CD8-positive, alpha-beta memory T cell (primary cell): ENCODE measurements at places on chromosomes 3 and 15.
A peak's percentile ranks its signal among the peaks of the same experiment; 100 is the strongest.

DNA sequence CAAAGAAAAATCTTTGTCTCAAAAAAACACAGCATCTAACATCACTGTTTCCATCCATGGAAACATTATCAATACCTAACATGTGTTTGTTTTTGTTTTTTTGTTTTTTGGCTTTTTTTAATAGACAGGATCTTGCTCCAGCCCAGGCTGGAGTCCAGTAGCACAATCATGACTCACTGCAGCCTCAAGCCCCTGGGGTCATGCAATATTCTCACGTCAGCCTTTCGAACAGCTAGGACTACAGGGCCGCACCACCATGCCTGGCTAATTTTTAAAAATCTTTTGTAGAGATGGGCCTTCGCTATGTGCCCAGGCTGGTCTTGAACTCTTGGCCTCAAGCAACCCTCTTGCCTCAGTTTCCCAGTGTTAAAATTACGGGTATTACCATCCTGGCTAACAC, 52.8 kb downstream of the RAF1 start:
- H3K27ac ChIP-seq = no peak overlapping the region
- no peak overlapping the region for H3K4me3 ChIP-seq
- DNase-seq = no peak

DNA sequence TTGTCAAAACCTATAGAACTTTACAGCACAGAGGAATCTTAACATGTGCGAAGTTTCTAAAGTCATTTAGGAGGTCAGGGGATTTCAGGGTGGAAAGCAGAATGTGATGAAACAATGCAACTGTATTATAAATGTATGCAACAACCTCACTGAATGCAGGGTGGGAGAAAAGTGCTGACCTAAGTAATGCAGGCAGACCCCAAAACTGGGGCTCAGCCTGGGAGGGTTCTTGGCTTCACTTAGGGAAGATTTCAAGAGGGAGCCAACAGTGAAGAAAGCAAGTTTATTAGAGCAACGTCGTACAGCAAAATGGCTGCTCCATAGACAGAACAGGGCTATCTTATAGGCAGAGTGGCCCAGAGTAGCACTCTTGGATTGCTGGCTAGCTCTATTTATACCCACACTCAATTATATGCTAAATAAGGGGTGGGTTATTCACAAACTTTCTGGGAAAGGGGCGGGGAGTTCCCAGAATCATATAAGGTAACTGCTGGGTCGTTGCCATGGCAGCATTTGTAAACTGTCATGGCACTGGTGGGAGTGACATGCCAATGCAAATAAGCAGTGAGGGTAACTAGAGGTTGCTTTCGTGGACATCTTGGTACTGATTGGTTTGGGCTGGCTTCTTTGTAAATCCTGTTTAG, 14.2 kb upstream of the CAND2 start:
- DNase-seq = no peak
- H3K27ac ChIP-seq = no peak overlapping the region
- H3K4me1 ChIP-seq = no peaks in the 10 kb centered on the region
- no peak overlapping the region for H3K4me3 ChIP-seq
- H3K27me3 ChIP-seq = no peaks in the 10 kb centered on the region

GRCh38 chr15:38758043-38758442, 193.4 kb upstream of the RASGRP1 start:
- H3K4me1 ChIP-seq = no peaks in the 10 kb centered on the region
- H3K36me3 ChIP-seq = no peaks in the 10 kb centered on the region
- no peak overlapping the region for H3K4me3 ChIP-seq
- DNase-seq = no peak
- no peak overlapping the region for H3K27ac ChIP-seq

GRCh38 chr15:88126695-88127431, 129.7 kb downstream of the NTRK3 start:
- H3K27me3 ChIP-seq = no peaks in the 10 kb centered on the region
- no peak for DNase-seq
- no peak overlapping the region for H3K27ac ChIP-seq
- H3K4me3 ChIP-seq = no peak overlapping the region
- H3K4me1 ChIP-seq = no peaks in the 10 kb centered on the region

- DNase-seq = no peak
- H3K36me3 ChIP-seq = no peaks in the 10 kb centered on the region
- H3K4me1 ChIP-seq = no peaks in the 10 kb centered on the region
- no peak overlapping the region for H3K27ac ChIP-seq
- H3K4me3 ChIP-seq = no peak overlapping the region
- H3K27me3 ChIP-seq = no peaks in the 10 kb centered on the region
Observed at GRCh38 chr15:51260202-51260601, 78.2 kb downstream of the CYP19A1 start.

DNA sequence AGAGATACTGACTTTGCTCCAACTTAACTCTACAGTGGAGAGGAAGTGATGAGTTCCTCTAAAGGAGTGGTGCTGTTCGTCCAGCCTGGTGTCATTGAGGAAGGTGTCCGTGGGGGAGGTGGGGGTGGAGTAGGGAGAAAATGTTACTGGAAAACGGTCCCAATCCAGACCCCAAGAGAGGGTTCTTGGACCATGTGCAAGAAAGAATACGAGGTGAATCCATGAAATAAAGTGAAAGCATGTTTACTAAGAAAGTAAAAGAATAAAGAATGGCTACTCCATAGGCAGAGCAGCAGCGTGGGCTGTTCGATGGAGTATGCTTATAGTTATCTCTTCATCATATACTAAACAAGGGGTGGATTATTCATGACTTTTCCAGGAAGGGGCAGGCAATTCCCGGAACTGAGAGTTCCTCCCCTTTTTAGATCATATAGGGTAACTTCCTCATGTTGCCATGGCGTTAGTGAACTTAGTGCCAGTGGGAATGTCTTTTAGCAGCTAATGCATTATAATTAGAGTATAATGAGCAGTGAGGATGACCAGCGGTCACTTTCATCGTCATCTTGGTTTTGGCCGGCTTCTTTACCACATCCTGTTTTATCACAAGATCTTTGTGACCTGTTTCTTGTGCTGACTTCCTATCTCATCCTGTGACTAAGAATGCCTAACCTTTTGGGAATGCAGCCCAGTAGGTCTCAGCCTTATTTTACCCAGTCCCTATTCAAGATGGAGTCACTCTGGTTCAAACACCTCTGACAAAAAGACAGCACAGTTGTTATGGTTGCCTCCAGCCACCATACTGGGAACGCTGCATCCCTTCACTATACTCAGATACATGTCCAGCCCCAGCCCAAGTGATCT, 38.6 kb downstream of the CLEC3B start:
- no peak overlapping the region for H3K4me3 ChIP-seq
- no peak for DNase-seq
- H3K36me3 ChIP-seq = no peaks in the 10 kb centered on the region
- peaks cover 10% of the 10 kb centered on the region for H3K4me1 ChIP-seq

GRCh38 chr3:72009851-72010443, 225.0 kb upstream of the PROK2 start:
- no peak overlapping the region for H3K4me3 ChIP-seq
- H3K27ac ChIP-seq = no peak overlapping the region
- peaks cover 5% of the 10 kb centered on the region for H3K27me3 ChIP-seq
- no peaks in the 10 kb centered on the region for H3K36me3 ChIP-seq

- H3K27ac ChIP-seq = no peak overlapping the region
- H3K4me3 ChIP-seq = no peak overlapping the region
- peaks cover 3% of the 10 kb centered on the region for H3K27me3 ChIP-seq
- no peaks in the 10 kb centered on the region for H3K4me1 ChIP-seq
- DNase-seq = no peak
Observed at GRCh38 chr3:87206635-87207034, 20.5 kb upstream of the CHMP2B start.

- no peak for DNase-seq
- no peaks in the 10 kb centered on the region for H3K36me3 ChIP-seq
- no peak overlapping the region for H3K4me3 ChIP-seq
- no peaks in the 10 kb centered on the region for H3K27me3 ChIP-seq
- H3K27ac ChIP-seq = no peak overlapping the region
- peaks cover 44% of the 10 kb centered on the region for H3K4me1 ChIP-seq
Observed at GRCh38 chr15:84731774-84732173, 15.8 kb upstream of the SEC11A start.

GRCh38 chr3:98561727-98562521, 30.1 kb downstream of the GPR15 start:
- no peak overlapping the region for H3K27ac ChIP-seq
- no peaks in the 10 kb centered on the region for H3K36me3 ChIP-seq
- no peak overlapping the region for H3K4me3 ChIP-seq
- DNase-seq = peak; percentile 61
- peaks cover 73% of the 10 kb centered on the region for H3K4me1 ChIP-seq

- H3K4me3 ChIP-seq = no peak overlapping the region
- no peak overlapping the region for H3K27ac ChIP-seq
- no peaks in the 10 kb centered on the region for H3K27me3 ChIP-seq
- no peak for DNase-seq
Observed at GRCh38 chr3:116897382-116897781, 187.8 kb downstream of the TUSC7 start.

GRCh38 chr3:79808515-79808914, 40.7 kb upstream of the ROBO1 start:
- DNase-seq = no peak
- no peaks in the 10 kb centered on the region for H3K27me3 ChIP-seq

GRCh38 chr3:134590766-134591165, 60.1 kb downstream of the KY start:
- no peaks in the 10 kb centered on the region for H3K4me1 ChIP-seq
- no peak for DNase-seq
- H3K27me3 ChIP-seq = no peaks in the 10 kb centered on the region
- no peak overlapping the region for H3K4me3 ChIP-seq
- H3K27ac ChIP-seq = no peak overlapping the region

DNA sequence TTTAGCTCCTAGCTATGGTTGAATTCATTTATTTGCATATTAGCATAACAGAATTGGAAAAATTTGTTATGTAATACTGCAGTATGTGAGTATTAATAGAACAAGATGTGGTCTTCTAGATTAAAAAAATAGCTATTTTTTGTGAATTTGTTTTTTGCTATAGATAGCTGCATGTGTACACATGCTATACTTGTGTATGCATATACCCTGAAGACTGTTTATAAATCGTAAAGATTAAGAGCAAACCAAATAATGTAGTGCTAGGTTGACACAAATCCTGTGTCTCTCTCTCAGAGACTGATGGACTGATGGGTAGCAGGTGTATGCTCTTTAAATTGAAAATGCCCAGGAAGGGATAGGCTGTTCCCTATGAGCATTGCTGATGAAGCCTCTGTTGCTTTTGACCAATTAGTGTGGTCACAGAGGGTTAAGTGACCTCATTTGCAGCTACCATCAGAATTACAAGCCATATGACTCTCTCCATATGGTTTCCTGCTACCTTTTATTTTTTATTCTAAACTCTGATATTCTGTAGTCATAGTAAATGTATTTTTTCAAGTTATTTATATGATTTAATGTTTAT, 9.0 kb downstream of the PLCL2 start:
- no peak overlapping the region for H3K4me3 ChIP-seq
- H3K27me3 ChIP-seq = no peaks in the 10 kb centered on the region
- no peak for DNase-seq
- peaks cover 89% of the 10 kb centered on the region for H3K4me1 ChIP-seq
- H3K27ac ChIP-seq = no peak overlapping the region

DNA sequence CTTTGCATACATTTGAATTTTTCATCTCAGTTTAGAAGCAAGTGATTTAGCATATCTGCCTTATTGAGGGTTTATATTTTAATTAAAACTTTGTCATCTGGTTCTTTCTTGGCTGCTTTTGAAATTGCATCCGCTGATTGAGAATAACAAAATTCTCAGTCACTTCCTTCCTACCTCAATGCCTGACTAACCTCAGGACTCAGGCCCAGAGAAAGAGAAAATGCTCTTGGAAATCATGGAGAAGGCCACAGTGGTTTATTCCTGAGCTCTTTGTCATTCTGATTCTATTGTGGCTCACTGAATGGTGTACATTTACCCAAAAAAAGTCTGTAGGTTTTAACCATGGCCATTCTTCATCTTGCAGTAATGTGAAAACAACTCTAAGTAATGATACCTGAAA, 533.9 kb downstream of the TBL1XR1 start:
- no peaks in the 10 kb centered on the region for H3K36me3 ChIP-seq
- no peak overlapping the region for H3K27ac ChIP-seq
- H3K27me3 ChIP-seq = no peaks in the 10 kb centered on the region
- H3K4me3 ChIP-seq = no peak overlapping the region
- no peaks in the 10 kb centered on the region for H3K4me1 ChIP-seq

DNA sequence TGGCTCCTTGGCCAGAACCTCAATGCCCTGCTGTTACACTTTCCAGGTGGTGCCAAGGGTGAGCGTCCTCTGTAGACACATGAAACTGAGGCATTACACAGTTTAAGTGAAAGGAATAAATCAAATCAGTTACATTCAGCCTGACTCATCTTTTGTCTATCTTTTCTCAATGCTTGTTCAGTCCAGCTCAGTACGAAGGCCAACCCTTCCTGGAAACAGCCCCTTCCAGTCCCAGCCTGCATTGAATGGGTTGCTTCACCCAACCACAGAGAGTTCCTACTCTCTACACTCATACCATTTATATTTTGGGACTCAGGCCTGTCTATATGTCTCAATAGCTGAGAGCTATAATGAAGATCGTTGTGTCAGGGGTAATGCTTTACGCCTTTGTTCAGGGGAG, 363.6 kb downstream of the RORA start:
- no peak overlapping the region for H3K4me3 ChIP-seq
- no peaks in the 10 kb centered on the region for H3K36me3 ChIP-seq
- H3K27ac ChIP-seq = no peak overlapping the region
- peaks cover 6% of the 10 kb centered on the region for H3K4me1 ChIP-seq
- H3K27me3 ChIP-seq = no peaks in the 10 kb centered on the region

- H3K27ac ChIP-seq = no peak overlapping the region
- no peaks in the 10 kb centered on the region for H3K27me3 ChIP-seq
- no peaks in the 10 kb centered on the region for H3K4me1 ChIP-seq
Observed at GRCh38 chr3:13053420-13053819, 19.8 kb downstream of the IQSEC1 start.

DNA sequence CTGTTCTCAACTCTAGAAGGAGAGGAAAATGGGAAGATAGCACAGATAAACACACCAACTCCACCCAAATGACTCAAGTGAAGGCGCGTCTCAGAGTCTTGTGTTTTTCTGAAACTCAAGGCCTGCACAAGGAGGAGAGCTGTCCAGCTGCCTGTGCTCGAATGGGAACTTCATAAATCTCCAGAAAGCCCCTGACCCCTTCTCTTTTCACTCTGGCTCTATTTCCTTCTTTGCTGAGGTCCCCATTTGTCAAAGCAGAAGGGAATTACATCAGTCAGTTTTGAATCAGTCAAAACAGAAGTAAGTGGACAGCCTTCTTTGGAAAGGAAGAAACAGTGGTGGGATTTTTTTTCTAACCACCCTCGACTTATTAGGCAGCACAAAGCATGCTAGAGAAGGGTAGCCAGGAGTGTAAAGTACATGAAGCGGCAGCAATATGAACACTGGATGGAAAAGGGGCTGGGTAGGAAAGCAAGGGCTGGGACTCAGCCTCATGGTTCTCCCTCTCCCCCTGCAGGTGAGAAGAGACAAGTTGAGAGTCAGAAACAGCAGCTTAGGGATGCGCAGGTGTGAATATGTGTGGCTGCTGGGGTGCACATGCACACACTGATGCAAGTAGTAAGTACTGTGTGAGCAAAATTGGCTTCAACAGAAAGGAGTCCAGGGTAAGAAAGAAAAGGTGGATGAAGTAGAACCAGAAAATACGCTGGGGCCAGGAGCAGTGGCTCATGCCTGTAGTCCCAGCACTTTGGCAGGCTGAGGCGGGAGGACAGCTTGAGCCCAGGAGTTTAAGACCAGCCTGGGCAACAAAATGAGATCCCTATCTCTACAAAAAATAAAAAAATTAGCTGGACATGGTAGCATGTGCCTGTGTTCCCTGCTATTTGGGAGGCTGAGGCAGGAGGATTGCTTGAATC, 36.6 kb upstream of the MAGEF1 start:
- H3K27ac ChIP-seq = no peak overlapping the region
- H3K27me3 ChIP-seq = no peaks in the 10 kb centered on the region
- no peaks in the 10 kb centered on the region for H3K36me3 ChIP-seq
- no peak for DNase-seq
- no peaks in the 10 kb centered on the region for H3K4me1 ChIP-seq
